Mammary epithelial cell (primary cell): ENCODE measurements at places on chromosomes 3 and 15. TPM values are rescaled to one million over a fixed set of nuclear protein-coding genes. Genes with fewer than 3 reads are reported as not detected.

ZMYND10 gene
- polyA plus RNA-seq = 0.33 TPM

NGLY1 gene
- 6.6 TPM for polyA plus RNA-seq

ARHGAP31 gene
- 3.1 TPM for polyA plus RNA-seq

NTRK3 gene
- not detected for polyA plus RNA-seq

STXBP5L gene
- polyA plus RNA-seq = not detected

UROC1 gene
- not detected for polyA plus RNA-seq

RETNLB gene
- not detected for polyA plus RNA-seq

PIERCE2 gene
- polyA plus RNA-seq = 2.3 TPM

TRH gene
- polyA plus RNA-seq = not detected

TMC3 gene
- not detected for polyA plus RNA-seq

WNT5A gene
- polyA plus RNA-seq = 6.8 TPM

UBAP1L gene
- 0.31 TPM for polyA plus RNA-seq

PLD1 gene
- polyA plus RNA-seq = 7.5 TPM

NGRN gene
- 36.4 TPM for polyA plus RNA-seq

FILIP1L gene
- 3.7 TPM for polyA plus RNA-seq

CD80 gene
- polyA plus RNA-seq = not detected

GOLGA8T gene
- not detected for polyA plus RNA-seq

LRRN1 gene
- 0.08 TPM for polyA plus RNA-seq

ITGB5 gene
- polyA plus RNA-seq = 206 TPM

OR5K2 gene
- not detected for polyA plus RNA-seq

SMCO1 gene
- not detected for polyA plus RNA-seq

WHAMM gene
- polyA plus RNA-seq = 4.3 TPM

HTR3E gene
- polyA plus RNA-seq = not detected

ZCWPW2 gene
- 0.11 TPM for polyA plus RNA-seq

TCF12 gene
- 48.0 TPM for polyA plus RNA-seq

C15orf61 gene
- 1.9 TPM for polyA plus RNA-seq

CPEB1 gene
- polyA plus RNA-seq = 0.37 TPM

MEX3B gene
- 0.73 TPM for polyA plus RNA-seq

EHD4 gene
- polyA plus RNA-seq = 55.8 TPM

MESD gene
- polyA plus RNA-seq = 15.7 TPM

GORASP1 gene
- 37.7 TPM for polyA plus RNA-seq

PODXL2 gene
- polyA plus RNA-seq = 0.11 TPM

ROBO2 gene
- polyA plus RNA-seq = not detected

CELF6 gene
- polyA plus RNA-seq = 0.02 TPM

EOMES gene
- 2.3 TPM for polyA plus RNA-seq

ECE2 gene
- not detected for polyA plus RNA-seq

CACNA2D3 gene
- polyA plus RNA-seq = 0.05 TPM

GPR15 gene
- polyA plus RNA-seq = not detected

LMOD3 gene
- polyA plus RNA-seq = not detected

KLF15 gene
- polyA plus RNA-seq = 0.05 TPM

TGM5 gene
- not detected for polyA plus RNA-seq

SYNPR gene
- polyA plus RNA-seq = not detected

IL5RA gene
- not detected for polyA plus RNA-seq

MCF2L2 gene
- polyA plus RNA-seq = 0.26 TPM

KBTBD12 gene
- polyA plus RNA-seq = not detected

ITPKA gene
- polyA plus RNA-seq = 0.63 TPM

GPR176 gene
- polyA plus RNA-seq = 16.2 TPM

CNTN3 gene
- polyA plus RNA-seq = 11.9 TPM

NEK10 gene
- 0.62 TPM for polyA plus RNA-seq

CX3CR1 gene
- not detected for polyA plus RNA-seq

TRAT1 gene
- polyA plus RNA-seq = not detected

DCLK3 gene
- polyA plus RNA-seq = not detected

WDR93 gene
- 0.03 TPM for polyA plus RNA-seq
